ENCODE measurements at places on chromosomes 11 and 22.

GRCh38 chr11:115656669-115657068 lies 152.5 kb upstream of the CADM1 start:
- DNase-seq = no peak

- DNase-seq = no peak
Measured at GRCh38 chr11:110955776-110956175, 243.5 kb upstream of the ARHGAP20 start.

DNA sequence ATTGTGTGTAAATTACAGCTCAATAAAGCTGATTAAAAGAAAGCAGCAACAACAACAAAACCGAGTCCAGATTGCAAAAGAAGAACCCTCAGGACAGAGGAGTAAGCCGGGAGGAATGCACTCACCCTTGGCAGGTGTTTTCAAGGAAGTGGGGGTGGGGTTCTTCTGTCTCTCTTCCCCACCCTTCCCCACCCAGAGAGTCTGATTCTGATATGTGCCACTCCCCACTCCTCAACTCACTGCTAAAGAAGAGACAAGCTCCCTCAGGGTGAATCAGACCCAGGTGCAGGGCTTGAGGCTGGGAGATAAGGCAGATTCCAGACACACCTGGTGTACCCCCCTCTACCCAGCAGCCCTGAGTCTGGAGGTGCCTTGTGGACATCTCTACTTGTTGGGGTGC lies 38.4 kb upstream of the PHF21A start:
- no peak for DNase-seq

DNA sequence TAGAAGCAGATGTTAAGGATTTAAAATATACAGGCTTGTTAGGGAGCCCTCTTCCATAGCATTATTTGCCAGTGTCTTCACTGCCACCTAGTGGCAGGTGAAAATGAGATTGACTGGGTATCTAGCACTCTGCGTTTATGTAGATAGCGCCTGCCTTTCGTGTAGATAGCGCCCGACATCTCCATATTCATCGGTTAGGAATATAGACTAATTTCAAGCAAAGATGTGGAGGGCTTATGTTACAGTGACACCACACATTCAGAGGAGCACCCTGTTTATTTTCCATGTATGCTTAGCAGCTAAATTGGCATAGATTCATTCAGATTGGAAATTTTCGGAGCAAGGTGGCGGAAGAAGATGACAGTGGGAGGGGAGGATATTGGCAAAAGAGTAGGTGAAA lies 72.0 kb downstream of the SLC5A12 start:
- no peak for DNase-seq

- DNase-seq = no peak
Measured at GRCh38 chr22:23722724-23723123, 28.2 kb downstream of the ZNF70 start.

DNA sequence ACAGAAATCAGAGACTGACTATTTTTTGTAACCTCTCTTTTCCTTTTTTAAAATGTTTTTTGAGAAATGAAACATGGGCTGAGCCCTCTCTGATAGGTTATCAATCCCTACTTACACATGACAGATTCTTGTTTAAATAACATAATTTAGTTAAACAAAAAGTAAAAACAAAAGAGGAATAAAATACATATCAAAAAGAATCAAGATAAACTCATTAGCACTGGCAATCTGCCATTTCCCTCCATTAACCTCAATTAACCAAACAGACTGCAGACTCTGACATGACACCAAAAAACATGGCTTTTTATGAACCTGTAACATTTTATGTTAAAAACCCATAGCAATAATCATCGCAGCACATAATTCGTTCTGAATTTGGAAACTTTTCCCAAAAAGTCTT lies 284.4 kb upstream of the MTNR1B start:
- no peak for DNase-seq
